ENCODE measurements at places on chromosomes 11 and 22. TPM values are rescaled to one million over a fixed set of nuclear protein-coding genes. Genes with fewer than 3 reads are reported as not detected.

DNA sequence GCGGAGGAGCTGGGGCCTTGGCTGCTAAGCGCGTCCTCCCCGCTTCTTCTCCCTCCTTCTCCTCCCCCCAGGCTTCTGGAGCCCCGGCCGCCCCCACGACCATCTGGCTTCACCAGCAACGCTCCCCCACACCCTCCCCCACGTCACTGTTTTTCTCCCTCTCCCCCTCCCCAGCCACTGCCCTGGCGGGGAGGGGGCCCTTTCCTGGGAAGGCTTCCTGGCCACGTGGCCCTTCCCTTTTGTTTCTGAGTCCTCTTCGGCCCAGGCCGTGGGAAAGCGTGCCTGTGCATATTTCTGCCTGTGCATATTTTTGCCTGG lies 27.7 kb downstream of the RTN4R start:
- no peak for ATAC-seq

Gene MMP27
- not detected for total RNA-seq

DNA sequence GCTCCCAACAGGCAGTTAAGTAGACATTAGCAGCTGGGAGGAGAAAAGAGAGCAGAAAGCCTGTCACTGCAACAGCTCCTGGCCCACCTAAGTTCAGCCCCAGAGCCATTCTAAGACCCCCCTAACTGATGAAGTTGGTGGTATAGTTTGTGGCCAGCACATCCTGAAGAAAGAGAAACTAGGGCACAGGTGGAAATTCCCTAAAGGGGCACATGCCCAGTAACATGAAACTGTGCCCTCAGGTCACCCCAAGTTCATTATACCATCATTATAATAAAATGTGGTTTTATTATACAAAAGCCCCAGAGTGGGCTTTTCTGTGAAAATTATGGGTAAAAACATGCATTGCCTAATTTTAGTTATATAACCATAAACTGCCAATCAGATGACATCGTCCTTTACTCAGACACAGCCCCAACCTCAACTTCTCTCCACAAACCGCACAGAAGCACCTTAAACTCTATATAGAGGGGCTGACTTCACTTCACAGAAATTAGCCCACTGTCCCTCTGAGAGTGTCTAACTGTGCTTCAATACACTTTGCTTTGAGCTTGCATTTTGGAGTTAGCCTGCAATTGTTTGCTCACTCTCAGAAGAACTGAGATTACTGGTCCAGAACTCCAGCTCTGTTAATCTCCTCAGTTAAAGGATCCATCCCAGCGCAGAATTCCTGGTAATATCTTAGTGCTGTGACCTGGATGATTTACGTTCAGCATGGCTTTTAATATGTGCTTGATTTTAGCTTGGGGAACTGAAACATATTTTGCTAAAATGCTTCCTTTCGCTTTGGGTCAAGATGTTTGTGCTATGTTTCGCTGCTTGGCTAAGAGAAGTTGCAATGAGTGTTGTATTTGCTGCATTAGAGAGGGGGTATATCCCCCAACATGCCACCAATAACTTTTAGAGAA lies 1.8 kb upstream of the APOL3 start:
- ATAC-seq = no peak

Gene LRRC10B
- total RNA-seq = 0.12 TPM

Gene WNT11
- 0.08 TPM for total RNA-seq

DNA sequence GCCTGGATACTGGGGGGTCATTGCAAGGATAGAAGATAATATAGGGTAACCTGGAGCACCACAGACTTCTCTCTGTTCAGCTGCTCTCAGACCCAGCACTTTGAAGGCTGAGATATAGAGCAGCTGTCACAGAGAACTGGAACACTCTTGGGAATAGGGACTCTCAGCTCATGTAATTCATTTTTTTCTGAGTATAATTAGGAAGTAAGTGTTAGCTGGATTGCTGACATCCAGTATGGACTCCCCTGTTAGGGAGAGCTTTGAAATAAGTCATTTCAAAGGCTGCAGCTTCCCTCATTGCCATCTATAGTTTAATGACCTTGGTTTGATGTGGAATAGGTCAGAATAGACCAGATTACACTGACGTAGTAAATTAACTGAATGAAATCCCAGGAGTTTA lies 120.8 kb upstream of the POU2AF2 start:
- ATAC-seq = no peak

DNA sequence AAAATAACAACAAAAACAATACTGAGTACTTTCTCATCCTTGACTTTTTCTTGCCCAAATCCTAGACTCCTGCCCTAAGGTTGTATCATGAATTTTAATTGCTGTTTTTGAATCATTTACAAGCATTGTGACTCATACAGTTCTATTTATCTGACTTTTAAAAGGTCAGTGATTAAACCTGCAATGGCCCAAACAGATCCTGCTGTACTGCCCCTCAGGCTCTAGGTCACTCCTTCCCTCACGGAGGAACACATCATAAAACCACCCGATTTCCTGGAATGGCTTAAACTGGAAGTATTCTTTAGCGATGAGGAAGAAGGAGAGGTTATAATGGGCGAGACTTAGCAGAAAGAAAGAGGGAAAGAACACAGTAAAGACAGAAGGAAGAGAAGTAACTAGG lies 12.3 kb downstream of the ARFGAP3 start:
- ATAC-seq = peak; percentile 55

DNA sequence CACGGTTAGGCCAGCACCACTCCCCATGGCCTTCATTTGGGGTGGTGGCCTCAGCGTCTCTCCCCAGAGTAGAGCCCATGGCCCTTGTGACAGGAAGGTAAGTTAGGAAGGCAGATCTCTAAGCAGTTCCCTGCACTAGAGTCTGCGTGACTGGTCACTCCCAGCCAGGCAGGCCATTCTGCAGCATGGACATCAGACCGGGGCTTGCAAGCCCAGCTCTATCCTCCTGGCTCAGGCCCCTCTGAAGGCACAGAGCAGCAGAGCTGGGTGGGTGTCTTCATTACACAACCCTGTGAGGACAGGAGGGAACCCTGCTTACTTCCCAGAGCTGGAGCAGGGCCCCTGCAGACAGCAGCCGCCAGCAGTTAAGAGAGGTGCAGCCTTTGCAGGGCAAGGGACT lies 77.3 kb downstream of the PIWIL3 start:
- ATAC-seq = no peak

Gene OR2D2
- total RNA-seq = 0.20 TPM

GRCh38 chr11:12800032-12800671 lies 125.9 kb downstream of the TEAD1 start:
- ATAC-seq = peak; percentile 88

Gene CDCA5
- 14.1 TPM for total RNA-seq

Gene OR5P2
- not detected for total RNA-seq

GRCh38 chr22:41845380-41846267 lies 12.7 kb downstream of the SREBF2 start:
- ATAC-seq = no peak

DNA sequence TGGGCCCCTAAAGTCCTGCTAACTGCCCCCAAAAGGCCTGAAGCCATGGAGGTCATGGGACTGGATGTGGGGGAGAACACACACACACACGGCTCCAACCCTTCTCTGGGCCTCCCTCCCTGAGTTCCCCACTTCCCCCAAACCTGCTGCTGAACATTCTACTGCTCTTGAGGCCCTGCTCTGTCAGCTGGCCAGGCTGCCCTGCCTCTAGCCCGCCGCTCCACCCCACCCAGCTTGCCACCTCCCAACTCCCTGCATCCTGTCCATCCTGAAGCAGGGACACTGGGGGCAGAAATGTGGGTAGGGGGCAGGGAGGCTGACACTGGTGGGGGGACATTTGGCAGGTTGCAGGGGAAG lies 1.0 kb downstream of the KCNJ4 start:
- no peak for ATAC-seq

DNA sequence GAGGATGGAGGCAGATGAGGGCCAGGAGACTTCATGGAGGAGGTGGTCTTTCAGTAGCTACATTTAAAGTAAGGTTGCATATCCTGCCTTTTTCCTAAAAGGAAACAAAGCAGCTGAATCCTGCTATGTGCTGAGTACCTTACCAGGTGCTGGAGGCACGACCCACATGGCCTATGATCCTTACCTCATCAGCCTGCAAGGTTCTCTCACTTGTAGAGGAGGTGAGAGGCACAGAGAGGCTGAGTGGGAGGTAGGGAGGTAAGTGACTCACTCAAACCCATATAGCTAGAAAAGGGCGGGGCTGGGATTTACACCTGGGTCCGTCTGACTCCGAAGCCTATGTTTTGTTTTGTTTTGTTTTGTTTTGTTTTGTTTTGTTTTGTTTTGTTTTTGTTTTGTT lies 75.8 kb downstream of the BUD13 start:
- ATAC-seq = peak; percentile 32

GRCh38 chr11:76231121-76231738 lies 24.9 kb upstream of the WNT11 start:
- no peak for ATAC-seq

- peak; percentile 84 for ATAC-seq
Observed at GRCh38 chr11:30586251-30587144, at the start of gene MPPED2. MPPED2 (minus strand) TSS chr11:30586353; CDS start chr11:30580373, 5,980 bp downstream.

- no peak for ATAC-seq
Observed at GRCh38 chr11:69313992-69314391, 20.0 kb downstream of the MYEOV start.

Gene CD3G
- total RNA-seq = 0.76 TPM

DNA sequence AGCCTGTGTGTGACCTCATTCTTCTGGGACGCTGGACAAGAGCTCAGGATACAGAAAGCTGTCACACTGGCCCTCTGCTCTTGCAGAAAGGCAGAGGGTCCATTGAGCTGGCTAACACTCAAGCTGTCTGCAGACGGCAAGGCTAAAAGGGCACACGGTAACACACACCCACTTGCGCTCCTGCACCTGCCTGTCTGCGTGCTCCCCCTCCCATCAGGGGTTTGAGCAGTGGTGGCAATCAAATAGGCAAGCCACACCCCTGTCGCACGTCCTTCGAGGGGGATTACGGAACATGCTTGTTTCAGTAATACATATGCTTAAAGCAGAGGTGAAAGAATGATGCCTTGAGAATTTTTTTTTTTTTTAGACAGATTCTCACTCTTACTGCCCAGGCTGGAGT lies 7.1 kb upstream of the QSER1 start:
- ATAC-seq = no peak

Gene OR5B21
- not detected for total RNA-seq

- ATAC-seq = peak; percentile 33
Observed at GRCh38 chr22:40426594-40427333, 56.4 kb downstream of the SGSM3 start.

GRCh38 chr22:39931251-39931650 lies 28.9 kb upstream of the TMA7B start:
- no peak for ATAC-seq

Gene CD6
- 0.80 TPM for total RNA-seq

DNA sequence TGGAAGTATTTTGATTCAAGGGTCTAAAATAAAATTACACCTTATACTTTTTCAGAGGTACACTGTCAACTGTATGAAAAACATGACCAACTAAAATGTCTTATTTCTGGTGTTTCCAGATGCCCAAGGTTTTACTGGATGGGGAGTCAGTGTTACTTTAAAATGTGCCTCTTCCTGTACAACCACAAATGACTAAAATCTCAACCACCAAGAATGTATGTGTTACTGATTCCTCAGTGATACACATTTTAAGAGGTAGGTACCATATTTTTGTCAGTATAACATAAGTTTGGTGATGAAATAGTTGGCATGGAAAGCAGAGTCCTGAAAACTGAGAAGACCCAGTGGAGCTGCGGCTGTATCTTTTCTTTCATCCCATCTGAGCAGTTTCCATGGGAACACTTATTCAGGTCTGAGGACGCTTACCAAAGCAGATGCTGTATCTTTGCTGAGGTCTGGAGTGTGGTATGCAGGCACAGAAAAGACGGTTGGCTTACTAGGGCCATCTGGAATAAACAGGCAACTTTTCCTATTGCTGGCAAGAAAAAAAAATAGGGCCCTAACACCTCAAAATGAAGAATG lies 21.2 kb upstream of the TP53AIP1 start:
- ATAC-seq = no peak

Gene OR8A1
- not detected for total RNA-seq

Data from esophagus mucosa (tissue), 1 donor.